ENCODE measurements at places on chromosomes 12 and 14.

DNA sequence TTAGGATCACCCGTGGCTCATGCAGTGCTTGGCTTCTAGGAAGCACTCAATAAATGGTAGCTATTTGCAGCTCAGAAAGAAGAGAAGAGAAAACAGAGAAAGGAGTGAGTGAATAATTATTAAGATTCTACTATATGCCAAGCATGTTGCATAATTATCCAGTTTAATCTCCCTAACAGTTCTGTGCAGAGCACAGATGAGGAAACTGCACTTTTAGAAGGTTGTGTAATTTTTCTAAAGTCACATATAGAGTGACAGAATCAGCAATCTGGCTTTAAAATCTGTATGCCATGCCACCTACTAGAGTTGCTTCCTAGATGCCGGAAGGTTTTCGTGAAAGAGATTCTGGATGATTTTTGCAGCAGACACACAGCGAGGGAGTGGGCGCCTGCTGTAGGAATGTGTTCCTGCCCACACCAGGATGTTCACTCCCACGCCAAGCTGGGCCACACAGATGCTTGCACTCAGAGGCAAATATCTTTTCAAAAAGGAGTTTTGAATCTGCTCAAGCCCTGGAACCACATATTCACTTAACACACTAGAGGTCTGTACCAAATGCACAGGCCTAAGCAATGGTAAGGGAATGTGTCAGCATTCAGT is 50.2 kb upstream of the SMCO2 start:
- no peak for DNase-seq

DNA sequence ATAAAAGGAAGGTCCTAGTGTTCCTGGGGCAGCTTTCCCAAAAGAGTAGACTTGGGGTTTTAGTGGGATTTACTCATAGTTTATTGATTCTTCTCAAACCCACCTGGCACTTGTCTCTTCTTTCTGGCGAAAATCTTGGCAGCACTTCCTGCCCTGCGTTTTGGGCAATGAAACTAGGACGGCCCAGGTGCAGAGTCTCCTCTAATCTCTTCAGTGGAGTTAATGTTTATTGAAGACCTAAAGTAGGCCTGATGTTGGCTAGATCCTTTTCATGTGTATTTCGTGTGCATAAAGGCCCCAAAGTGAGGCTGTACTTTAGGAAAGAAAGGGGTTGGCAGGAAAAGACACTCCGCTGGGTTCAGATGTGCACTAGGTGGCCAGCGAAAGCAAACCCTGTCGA is 5.1 kb downstream of the WNT5B start:
- DNase-seq = no peak

GRCh38 chr12:64806593-64807460 is 17.6 kb upstream of the TBC1D30 start:
- DNase-seq = peak; percentile 87

DNA sequence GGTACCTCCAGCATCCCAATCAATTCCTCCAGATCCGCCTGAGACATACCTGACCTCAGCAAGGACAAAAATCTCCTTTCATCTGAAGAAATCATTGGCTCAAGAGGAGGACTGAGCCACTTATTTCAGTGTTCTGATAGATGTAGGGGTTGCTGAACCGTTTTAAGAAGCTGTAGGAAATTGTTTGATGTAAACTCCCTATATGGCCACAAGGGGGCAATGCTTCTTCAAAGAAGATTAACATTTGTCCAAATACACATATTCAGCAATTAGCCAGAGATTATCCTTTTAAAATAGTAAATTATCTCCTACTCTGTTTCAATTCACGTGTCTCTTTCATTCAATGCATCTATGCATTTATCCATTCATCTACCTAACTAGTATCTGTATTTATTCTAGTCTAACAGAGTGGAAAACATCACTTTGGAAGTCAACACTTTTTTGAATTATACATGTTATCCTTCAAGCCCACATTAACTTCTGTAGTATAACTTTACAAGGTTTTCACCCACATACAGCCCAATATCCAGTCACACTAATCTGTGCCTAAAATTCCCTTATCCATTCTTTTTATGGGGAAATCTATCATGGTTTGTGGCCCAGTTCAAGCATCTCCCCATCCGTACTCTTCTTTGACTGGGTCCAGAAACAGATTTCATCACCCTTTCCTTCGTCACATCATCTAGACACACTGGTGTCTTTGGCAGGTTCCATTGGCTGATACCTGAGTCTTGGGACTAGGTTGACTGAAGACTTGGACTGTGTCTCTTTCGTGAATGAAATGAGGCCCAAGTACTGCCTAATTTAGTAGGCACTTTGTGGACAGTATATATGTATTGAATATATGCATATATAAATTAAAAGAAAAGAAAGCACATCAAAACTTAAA is 411.0 kb upstream of the OR4E1 start:
- DNase-seq = peak; percentile 66

DNA sequence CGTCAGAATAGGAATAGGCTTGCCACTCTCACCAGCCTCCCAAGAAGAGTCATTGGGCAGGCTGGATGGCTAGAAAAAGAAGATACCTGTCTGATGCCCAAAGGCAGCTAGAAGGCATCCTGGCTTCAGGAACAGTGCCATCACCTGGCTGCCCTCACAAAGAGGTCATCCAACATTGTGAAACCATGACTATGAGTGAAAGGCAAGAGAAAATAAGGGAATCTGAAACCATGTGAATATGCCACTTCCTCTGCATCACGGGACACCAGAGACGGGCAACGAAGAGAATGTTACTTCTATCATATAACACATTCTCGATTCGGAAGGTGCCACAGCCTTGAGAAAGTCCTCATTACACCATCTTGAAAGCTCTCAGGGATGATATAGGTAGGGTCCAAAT is 182.0 kb downstream of the DAD1 start:
- no peak for DNase-seq

- DNase-seq = peak; percentile 45
Observed at GRCh38 chr12:69396041-69396440, 36.5 kb downstream of the YEATS4 start.

GRCh38 chr14:58772794-58773620 is 135.2 kb downstream of the DACT1 start:
- peak; percentile 21 for DNase-seq

DNA sequence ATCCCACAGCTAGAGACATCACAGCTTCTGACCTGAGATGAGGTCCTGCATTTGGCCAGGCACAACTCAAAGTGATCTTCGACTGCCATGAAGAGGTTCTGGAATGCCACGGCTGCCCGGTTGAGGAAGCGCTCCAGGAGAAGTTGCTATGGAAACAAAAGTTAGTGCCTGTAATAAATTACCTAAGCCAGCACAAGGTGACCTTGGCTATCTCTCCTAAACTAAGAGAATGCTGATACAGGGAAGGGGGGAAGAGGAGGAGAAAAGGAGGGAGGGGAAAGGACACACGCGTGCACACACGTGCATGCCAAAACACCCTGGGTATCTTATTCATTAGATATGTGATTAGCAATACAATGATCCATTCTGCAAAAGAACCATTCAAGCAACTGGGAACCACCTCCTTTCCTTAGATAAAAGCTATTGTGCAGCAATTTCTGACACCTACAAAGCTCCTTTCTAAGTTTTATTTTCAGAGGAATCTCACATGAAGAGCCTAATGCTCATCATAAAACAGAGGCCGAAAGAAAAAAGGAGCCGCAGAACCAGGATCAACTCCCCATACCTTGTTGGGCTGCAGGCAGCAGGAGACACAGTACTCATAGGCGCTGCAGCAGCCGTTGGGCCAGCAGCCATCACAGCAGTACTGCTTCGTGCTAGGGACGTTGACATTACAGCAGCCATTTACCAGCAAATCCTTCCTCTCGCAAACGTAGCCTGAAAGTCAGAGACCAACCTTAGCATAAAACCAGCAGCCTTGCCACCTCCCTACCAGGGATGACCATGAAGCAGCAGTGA is 17.9 kb downstream of the SPRING1 start:
- no peak for DNase-seq

- DNase-seq = no peak
Observed at GRCh38 chr12:31991146-31991545, 31.9 kb downstream of the RESF1 start.

GRCh38 chr14:35365130-35366055 is 39.2 kb downstream of the NFKBIA start:
- DNase-seq = peak; percentile 88

GRCh38 chr14:28247491-28247890 is 519.1 kb upstream of the FOXG1 start:
- no peak for DNase-seq

GRCh38 chr12:6493497-6494257 is at the start of gene NCAPD2:
NCAPD2 (plus strand) TSS chr12:6494102; CDS start chr12:6495099, 997 bp downstream.
- peak; percentile 97 for DNase-seq

GRCh38 chr14:49972823-49973222 is 79.9 kb downstream of the ARF6 start:
- DNase-seq = peak; percentile 96

- no peak for DNase-seq
Observed at GRCh38 chr12:42904683-42905418, 315.3 kb upstream of the PRICKLE1 start.

DNA sequence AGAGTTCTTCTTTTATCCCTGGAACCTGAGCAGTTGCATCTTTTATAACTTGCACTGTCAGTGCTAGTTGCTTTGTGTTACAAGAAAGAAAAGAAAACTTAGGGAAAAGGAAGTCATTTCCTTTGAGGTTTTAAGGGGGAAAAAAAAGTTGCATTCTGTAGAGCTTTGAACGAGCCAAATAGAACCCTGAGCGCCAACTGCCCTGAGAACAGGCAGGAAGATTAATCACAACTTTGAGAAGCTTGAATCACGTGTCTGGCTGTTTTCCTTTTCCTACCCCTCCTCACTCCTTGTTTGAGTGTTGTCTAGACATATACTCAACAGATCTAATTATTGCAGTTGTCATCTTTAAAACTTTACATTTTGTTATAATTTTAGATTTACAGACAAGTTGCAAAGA is 12.5 kb downstream of the PCNX1 start:
- peak; percentile 71 for DNase-seq

DNA sequence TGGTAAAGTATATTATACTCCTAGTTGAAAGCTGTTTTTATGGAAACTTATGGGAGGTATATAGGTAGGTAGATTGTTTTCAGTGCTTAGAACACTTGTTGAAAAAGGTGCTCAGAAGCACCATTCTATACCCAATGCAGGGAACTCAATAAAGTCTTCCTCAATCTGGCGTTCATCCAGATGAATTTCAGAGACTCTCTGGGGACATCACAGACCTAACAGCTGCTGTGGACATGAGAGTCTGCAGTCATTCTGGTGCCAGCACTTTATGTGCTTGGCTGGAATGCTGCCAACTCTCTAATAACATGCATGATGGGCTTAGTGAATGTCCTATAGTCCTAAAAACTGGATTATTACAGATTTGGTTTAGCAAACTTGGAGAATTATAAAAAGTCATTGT is 115.9 kb downstream of the NTN4 start:
- DNase-seq = no peak

- no peak for DNase-seq
Observed at GRCh38 chr12:85639834-85640233, 196.4 kb downstream of the RASSF9 start.

DNA sequence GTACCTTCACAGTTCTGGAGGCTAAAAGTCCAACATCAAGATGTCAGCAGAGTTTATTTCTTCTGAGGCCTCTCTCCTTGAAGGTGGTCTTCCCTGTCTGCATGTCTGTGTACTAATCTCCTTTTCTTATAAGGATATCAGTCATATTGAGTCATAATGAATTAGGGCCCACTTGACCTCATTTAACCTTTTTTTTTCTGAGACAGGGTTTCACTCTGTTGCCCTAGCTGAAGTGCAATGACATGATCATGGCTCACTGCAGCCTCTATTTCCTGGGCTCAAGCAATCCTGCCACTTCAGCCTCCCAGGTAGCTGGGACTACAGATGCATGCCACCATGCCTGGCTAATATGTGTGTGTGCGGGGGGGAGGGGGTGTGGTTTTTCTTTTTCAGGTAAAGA is 41.7 kb downstream of the PPM1H start:
- DNase-seq = no peak

GRCh38 chr12:91604897-91605296 is 422.3 kb upstream of the DCN start:
- no peak for DNase-seq

GRCh38 chr12:32926963-32927362 is 30.4 kb upstream of the PKP2 start:
- DNase-seq = peak; percentile 28

DNA sequence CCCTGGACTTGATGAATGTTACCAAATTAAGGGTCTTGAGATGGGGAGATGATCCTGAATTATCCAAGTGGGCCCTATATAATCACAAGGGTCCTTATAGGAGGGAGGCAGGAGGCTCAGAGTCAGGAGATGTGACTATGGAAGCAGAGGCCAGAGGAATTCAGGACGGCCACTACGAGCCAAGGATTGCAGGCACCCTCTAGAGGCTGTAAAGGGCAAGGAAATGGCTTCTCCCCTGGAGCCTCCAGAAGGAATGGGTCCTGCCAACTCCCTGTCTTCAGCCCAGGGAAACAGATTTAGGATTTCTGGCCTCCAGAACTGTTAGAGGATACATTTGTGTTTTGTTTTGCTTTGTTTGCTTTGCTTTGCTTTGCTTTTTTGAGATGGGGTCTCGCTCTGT is 8.8 kb downstream of the BDKRB1 start:
- DNase-seq = no peak

GRCh38 chr14:26525085-26525484 is 72.7 kb downstream of the NOVA1 start:
- DNase-seq = no peak
